ENCODE measurements at places on chromosomes 4 and X. TPM values are rescaled to one million over a fixed set of nuclear protein-coding genes. Genes with fewer than 3 reads are reported as not detected.

The SUPT20HL1 gene
- total RNA-seq = not detected

The EIF1AX gene
- 84.6 TPM for total RNA-seq

The KCNE5 gene
- 0.46 TPM for total RNA-seq

The MAOA gene
- 39.1 TPM for total RNA-seq

The ALG13 gene
- 19.8 TPM for total RNA-seq
